ENCODE measurements at places on chromosomes 12 and 14.

- DNase-seq: no peak
Observed at GRCh38 chr12:114090211-114090610, 124.1 kb upstream of the RBM19 start.

- DNase-seq: peak; percentile 13
Observed at GRCh38 chr14:63650256-63650952, 8.7 kb upstream of the WDR89 start.

- DNase-seq: peak; percentile 76
Observed at GRCh38 chr14:61321385-61322010, at the start of gene PRKCH. Gene PRKCH, plus strand, starts transcription at chr14:61321579. Its CDS starts 523 bp downstream, at chr14:61322102.

- no peak for DNase-seq
Observed at GRCh38 chr14:31834616-31835015, 242.5 kb upstream of the ARHGAP5 start.

- no peak for DNase-seq
Observed at GRCh38 chr12:11705010-11705409, 55.5 kb downstream of the ETV6 start.

GRCh38 chr12:108515916-108516315, 839 bp downstream of the FICD start:
- DNase-seq: no peak

GRCh38 chr12:41334390-41334789, 146.3 kb downstream of the PDZRN4 start:
- DNase-seq: no peak

DNA sequence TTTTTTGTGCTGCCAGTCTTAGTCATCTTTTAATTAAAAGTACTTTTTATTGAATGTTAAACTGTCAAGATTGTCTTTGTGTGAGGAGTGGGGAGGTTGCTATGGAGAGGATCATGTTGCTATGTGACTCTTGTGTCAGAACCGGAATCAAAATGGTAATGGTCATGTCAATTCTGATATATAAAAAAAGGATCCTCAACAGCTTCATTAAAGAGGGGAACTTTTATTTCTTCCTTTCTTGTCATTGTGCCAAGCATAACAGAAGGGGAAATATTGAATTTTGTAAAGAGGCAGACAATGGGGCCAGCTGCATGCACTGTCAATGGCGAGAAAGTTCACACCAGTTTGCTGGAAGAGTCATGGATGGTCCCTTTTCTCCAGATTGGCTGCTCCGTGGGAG, 564.8 kb downstream of the VRK1 start:
- DNase-seq: no peak

GRCh38 chr14:85948153-85948552, 418.2 kb downstream of the FLRT2 start:
- no peak for DNase-seq

DNA sequence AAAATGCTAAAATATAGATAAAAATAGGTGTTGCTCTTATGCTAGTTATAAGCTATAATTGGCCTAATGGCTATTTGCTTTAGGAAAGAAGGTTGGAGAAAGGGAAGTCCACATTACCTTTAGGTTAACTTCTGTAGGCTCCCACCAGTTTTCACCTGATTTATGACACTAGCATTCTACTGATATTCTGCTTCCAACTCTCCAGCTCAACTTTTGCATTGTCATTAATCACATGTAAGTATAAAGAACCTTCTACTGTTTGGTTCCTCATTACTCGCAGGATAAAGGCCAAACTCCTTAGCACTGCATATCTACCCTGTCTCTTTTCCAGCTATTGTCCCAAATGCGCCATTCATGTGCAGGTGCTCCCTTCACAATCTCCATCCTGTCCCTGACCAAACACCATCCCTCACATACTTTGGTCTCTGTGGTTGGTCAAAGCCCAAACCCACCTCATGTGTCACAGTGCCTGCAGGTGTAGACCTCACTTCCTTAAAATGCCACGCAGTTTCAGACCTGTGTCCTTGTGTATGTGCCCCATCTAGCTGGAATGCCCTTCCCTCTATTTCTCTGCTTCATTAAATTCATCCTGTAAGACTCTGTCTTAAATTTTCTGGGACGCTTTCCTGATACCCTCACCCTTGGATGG, 3.3 kb downstream of the DDHD1 start:
- DNase-seq: no peak

- DNase-seq: no peak
Observed at GRCh38 chr12:93042283-93042682, 113.2 kb upstream of the EEA1 start.

DNA sequence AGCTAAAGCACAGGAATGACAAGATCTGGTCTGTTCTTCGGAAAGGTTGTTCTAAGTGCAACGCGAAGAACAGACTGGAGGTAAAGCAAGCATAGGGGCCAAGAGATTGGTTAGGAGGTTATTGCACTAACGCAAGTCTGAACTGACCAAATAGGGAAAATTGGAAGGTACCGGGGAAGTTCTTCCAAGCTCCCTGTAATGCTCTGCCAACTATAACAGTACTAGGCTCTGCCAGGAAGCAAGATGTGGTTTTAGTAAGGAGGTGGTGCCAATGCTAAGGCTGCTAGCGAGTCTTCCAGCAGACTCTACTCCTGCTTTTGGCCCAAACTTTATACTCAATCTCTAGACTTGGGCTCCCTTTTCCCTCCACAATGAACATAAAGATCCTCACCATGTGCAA, 138.6 kb downstream of the PAWR start:
- DNase-seq: no peak

DNA sequence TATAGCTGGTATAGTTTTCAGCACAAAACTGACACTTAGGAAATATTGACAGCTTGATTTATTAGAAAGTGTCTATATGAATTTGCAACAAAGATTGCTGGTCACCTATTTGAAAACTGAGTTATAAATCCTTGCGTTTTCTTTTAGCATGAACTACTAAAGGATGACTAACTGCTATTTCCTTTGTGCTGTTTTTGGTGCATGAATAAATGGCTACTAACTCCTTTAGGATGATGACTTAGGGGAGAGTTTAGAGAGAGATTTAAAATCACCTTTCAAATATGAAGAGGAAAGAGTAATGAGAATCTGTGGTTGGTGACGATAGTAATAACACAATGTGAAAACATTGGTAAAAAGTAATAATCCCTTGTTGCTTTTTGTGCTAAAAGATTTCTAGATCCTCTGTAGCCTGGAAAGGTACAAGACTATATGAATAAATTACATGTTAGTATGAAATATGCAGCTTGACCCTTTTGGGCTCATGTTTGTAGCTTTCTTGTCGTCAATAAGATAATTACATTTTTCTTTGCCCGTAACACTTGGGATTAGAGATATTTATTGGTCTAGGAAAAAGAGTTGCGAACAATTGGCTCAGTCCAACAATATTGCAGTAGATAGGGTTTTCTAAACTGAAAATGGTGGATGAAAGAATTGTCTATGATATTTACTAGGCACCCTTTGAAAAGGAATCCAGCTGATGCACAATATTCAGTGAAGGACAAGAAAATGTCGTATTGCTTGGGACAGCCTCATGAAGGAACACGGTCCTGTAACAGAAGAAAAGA, 453.0 kb downstream of the ADAMTS20 start:
- no peak for DNase-seq

- no peak for DNase-seq
Observed at GRCh38 chr14:66432334-66432733, 53.8 kb upstream of the CCDC196 start.

- DNase-seq: no peak
Observed at GRCh38 chr12:124031058-124031457, 58.0 kb downstream of the ZNF664 start.

- no peak for DNase-seq
Observed at GRCh38 chr14:105856676-105857219, 330.4 kb downstream of the TMEM121 start.

DNA sequence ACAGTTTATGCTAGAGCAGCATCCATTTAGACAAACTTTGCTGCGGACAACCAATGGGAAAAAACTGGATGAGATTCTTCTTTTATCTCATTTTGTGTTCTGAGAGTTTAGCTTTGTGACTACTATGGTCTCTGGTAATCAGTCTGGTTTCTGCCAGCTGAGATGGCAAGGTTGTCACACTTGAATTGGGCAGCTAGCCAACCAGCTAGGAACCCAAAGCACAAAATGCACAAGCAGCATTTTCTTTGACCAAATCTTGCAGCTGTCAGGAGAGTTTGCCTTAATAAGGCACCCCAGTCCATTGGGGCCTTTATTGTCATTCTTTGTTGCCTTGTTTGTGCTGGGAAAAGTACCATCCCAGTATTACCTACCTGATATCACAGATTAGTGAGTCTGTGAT, 34.0 kb upstream of the ETV6 start:
- no peak for DNase-seq

Measured in stimulated activated CD8-positive, alpha-beta memory T cell treated with anti-CD3 and anti-CD28 coated beads, Interleukin-2, amount 100 ng/mL, for 48 hours (primary cell).